ENCODE measurements at places on chromosomes 4 and X.

- DNase-seq, result no peak
Measured at GRCh38 chr4:8081171-8081570, 77.4 kb downstream of the ABLIM2 start.

DNA sequence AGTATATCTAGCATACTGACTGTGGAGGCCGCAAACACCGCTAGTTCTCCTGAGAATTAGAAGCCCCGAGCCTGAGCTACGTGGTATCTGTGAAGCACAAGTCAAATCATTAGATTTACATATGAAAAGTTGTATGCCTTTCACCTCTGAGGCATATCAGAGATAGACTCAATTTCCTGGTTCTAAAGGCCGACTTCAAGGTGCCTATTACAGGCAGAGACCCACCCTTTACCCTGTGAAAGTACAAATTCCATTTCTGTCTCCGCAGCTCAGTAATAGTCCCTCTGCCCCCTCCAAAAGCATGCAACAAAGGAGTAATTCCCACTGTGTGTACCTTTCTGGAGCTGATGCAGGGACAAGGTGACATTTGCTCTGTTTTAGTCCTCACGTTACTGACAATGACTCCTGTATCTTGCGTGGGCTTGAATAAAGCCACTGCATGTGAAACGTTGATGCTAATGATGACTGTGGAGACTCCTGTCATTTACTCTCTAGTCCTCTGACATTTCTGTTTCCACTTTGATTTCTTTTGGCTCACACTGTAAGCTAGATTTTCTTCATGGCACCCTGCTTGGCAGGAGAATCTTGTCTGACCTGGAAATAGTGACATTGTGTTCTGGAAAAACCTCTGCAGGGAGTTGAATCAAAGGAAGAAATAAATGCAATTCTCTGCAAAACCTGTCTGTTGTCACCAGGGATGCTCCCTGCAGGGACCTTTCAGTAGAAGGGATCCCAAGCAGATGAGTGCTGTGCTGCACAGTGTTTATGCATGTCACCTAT is 273.2 kb upstream of the EMCN start:
- DNase-seq, result no peak

- DNase-seq, result no peak
Measured at GRCh38 chrX:129706400-129707072, 32.2 kb upstream of the XPNPEP2 start.

- DNase-seq, result no peak
Measured at GRCh38 chr4:126794363-126794762, 838.4 kb upstream of the INTU start.

- DNase-seq, result no peak
Measured at GRCh38 chr4:121096629-121097028, 24.3 kb upstream of the NDNF start.
